T-helper 1 cell (primary cell): ENCODE measurements at places on chromosomes 2 and 18.

DNA sequence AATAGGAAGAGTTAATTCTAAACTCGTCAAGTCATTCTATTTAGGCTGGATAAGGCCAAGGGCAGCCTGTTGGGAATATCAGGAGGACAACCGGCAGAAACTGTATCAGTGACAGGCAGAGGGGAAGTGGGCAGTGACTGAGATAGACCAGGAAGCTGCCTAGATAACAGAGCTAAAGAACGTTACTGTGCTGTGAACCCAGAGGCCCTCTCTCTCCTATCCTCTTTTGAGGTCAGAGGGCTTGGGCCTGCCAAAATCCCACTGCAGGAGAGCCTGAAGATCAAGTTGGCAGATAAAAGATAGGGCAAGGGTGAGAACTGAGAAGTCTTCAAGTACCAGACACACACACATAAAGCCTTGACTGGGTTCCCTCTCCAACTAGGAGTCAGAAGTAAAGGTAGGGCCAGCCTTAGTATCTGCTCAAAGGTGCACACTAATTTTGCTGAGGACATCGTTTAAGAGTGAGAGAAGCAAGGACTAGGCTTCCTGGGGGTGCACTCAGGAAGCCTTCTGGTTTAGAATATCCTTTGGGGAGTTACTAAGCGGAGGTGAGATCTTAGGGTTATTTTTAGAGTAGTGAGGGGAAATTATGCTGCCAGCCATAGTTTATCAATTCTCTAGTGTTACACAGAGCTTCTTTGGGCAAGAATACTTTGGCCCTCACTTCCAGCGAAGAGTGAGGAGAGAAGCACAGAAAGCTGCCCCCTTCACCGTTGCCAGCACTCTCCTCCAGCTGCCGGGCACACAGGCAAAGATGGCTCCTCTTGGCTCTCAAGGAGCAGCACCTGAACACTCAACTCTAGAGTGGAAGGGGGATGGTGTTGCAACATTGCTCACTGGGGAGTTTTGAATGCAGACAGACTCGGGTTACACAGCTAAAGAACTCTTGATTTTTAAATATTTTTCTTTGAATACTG lies 9.8 kb downstream of the CAVIN2 start:
- DNase-seq: no peak

GRCh38 chr18:681985-682384 lies 24.5 kb downstream of the TYMS start:
- DNase-seq: peak; percentile 96

DNA sequence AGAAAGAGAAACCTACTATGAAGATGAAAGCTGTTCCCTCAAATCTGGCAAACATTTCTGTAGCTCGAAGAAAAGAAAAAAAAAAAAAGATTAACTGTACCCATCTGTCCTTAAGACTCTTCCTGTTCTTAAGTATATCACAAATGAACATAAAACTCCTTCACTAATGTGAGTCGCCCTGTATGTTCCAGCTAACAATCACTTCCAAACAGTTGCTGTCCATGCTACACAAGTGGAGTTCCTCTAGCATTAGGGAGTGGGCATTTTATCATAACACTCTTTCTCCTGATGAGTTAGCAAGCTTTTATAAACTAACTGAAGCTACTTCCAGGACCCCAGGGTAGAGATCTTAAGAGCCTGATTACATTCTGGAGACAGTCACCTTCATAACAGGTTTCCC lies 5.8 kb downstream of the CUL3 start:
- no peak for DNase-seq

GRCh38 chr2:20065885-20066602 lies 14.6 kb upstream of the LAPTM4A start:
- no peak for DNase-seq

- no peak for DNase-seq
Observed at GRCh38 chr2:221088506-221088905, 483.6 kb downstream of the EPHA4 start.

- no peak for DNase-seq
Observed at GRCh38 chr2:7432436-7432835, 515.2 kb downstream of the RNF144A start.

GRCh38 chr18:58955001-58955400 lies 90.3 kb downstream of the ZNF532 start:
- no peak for DNase-seq

DNA sequence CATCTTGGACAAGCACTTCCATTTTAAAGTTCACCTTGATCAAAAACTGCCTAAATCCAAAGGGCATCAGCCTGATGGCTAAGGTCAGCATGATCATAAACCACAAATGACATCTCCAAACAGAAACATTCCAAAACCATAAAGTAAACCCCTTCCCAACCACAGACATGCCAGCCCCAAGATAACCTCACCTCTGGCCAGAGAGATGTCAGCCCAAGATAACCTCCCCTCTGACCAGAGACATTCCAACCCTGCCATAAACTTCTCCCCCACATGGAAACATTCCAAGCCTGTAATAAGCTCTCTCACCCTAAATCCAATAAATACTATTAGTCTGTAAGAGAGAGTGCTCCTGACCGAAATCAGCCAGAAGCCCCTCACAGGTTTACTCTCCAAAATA lies 18.6 kb upstream of the MARCO start:
- DNase-seq: no peak

GRCh38 chr2:71611247-71611646 lies 157.9 kb downstream of the DYSF start:
- no peak for DNase-seq

DNA sequence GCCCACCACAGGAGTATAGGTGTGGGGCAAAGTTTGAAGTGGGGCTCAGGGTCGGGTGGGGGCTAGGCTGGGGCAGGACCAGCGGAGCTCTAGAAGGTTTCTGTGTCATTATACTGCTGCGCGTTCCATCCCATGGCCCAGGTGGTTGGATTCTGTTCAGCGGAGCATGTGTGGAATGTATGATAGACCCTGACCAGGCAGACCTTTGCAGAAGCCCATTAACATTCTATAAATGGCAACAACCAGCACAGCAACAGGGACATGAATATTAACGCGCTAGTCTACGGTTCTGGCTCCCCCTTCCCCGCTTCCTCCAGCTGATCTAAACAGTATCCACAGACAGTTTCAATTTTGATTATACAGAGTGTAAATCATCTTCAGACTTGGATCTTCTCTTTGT lies 4.1 kb upstream of the PRKCE start:
- no peak for DNase-seq

GRCh38 chr18:49690312-49690711 lies 123.0 kb downstream of the ACAA2 start:
- DNase-seq: no peak

DNA sequence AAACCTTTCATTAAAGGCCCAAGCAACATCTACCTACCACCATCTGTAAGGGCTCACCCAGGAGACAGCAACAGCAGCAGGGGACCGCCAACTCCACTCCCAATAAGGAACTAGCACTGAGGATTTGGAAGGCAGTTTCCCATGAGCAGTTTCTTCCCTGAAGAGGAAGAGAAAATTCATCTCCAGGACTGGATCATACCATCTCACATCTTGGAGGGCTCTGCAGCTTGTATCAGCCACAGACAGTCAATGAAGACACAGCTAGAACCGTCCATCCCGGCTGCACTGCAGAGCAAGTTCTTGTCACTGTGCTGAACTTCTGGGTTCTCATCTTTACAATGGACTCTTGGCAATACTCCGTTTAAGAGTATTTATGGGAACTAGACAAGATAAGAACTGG lies 2.8 kb upstream of the GYPC start:
- DNase-seq: no peak

- DNase-seq: no peak
Observed at GRCh38 chr2:227482638-227483340, 10.8 kb downstream of the AGFG1 start.

- no peak for DNase-seq
Observed at GRCh38 chr18:6205706-6206105, 209.0 kb downstream of the L3MBTL4 start.

- peak; percentile 41 for DNase-seq
Observed at GRCh38 chr2:44952143-44952805, 10.8 kb downstream of the SIX3 start.

DNA sequence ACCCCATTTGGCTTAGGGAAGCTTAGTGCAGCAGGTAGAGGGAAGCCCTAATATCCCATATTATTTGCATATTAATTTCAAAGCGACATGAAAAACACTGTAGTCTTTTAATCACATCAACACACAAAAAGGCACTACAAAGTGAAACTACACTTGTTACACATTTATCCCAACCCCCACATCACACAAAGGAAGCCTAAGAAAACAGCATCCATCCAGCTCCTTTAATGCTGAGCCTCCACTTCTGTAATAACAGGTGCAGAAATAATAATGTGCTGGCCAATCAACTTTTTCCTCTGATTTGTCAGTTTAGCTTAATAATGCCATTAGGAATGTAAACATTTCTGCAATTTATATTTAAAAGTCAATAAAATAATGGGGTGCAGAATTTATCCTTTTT lies 274.0 kb downstream of the TCF4 start:
- no peak for DNase-seq

GRCh38 chr18:22643731-22644130 lies 226.0 kb upstream of the CTAGE1 start:
- no peak for DNase-seq

DNA sequence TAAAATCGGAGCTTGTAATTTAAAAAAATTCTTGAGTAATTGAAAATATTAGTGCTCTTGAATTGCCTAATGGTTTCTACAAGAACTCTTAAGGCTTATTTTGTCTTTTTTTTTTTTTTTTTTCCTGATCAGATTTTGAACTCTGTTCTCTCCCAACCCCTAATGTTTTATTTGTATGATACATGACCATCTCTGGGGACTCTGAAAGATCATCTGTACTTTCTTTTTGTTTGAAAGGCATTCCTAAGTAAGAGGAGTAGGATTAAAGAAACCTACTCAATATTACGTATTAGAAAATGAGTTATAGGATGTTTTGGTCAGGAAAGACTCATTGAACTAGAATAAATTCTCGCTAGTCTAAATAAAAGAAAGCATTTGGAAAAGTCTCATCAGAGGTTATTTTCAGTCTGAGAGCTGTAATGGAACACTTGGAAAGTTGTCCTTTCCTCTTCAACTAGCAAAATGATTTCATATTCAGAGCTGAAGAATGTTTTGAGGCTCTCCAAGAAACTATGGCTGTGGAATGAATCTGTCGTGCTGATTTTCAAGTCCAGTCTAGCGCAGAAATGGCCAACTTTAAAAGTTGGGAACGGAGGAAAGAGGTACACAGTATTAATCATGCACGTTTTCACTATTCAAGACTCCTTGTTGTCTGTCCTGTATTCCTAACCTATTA lies 182.7 kb downstream of the PRPF40A start:
- DNase-seq: no peak

DNA sequence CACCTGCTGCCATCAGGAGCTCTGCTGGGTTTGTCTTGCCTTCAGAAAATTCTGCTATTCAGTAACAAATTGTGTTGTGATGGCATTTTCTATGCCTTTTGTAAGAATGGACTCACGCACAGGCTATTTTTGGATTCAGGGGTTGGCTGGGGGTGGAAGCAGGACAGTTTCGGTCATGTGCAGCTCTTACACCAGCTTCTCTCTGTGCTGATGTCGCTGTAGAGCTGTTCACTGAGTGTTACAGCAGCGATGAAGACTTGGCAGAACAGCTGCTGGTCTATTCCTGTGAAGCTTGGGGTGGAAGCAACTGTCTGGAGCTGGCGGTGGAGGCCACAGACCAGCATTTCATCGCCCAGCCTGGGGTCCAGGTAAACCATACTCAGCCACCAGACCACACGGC lies 49.2 kb downstream of the TRPM8 start:
- no peak for DNase-seq

GRCh38 chr18:77248873-77249568 lies 627 bp upstream of the GALR1 start:
- DNase-seq: no peak

- DNase-seq: no peak
Observed at GRCh38 chr2:8152392-8153257, 529.2 kb upstream of the ID2 start.

DNA sequence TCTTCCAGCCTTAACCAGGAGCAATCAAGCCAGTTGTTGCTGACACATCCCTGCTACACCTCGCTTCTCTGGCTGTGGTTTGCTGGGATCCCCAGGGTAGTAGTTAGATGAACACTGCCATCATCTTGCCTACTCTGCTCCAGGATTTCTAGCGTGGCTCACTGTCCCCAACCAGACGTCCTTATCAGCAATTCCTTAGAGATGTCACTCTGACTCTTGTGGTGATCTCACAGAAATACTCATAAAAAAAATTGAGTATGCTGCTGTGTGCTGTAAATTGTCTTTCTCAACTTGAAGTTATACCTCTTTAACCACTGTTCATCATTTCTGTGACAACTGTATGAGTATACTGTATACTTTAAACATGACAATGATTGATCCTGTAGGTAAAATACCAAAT lies 63.2 kb downstream of the PLCL1 start:
- no peak for DNase-seq

DNA sequence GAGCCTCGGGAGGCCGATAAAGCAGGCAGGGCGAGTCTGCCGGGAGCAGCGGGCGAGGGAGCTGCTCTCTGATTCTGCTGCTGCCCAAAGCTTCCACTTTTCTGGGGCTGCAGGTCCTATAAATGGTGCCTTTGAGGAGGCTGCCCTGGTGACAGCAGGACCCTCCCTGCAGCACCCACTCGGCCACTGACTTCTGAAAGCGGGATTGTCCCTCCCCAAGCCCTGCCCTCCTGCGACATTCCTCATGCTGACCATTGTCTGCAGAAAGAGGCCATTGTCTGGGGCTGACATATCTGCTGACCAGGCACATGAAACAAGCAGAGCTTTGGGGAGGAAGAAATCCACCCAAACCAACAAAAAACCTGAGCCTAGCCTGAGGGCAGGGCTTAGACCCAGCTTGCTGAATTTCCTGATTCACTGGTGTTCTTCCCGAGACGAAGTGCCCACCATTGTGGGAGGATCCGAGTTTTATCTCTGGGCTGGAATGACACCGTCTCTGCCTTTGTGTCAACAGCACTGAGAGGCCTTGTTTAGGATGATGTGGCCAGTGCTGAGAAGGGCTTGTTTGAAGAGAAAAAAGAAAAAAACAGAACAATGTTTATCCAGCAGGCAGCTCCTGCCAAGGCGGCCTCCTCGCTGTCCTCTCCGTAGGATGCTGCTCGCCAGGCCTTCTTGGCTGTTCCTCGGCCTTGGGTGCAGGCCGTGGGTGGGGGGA lies 129.7 kb downstream of the MYCN start:
- DNase-seq: no peak
